ENCODE measurements at places on chromosomes 5 and 9.

GRCh38 chr5:6873359-6873758 is 160.1 kb downstream of the TENT4A start:
- DNase-seq = no peak

DNA sequence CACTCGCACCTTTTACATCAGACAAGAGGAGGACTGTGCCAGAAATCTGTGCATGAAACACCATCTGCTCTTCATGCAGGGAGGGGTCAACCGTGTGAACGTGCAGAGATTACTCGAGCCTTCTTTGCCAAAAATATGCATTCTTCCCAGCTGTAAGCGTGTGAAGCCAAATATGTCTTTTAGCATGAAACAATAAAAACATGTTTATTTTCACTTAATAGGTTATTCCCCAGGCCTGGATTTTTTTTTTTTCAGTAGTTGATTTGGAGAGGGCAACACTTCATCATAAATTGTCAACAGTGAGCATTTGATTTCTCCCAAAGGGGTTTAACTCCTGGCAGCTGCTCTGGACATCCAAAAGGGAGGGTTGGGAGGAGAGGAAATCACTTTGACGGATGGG is 23.8 kb downstream of the PLAC8L1 start:
- no peak for DNase-seq

- DNase-seq = no peak
Measured at GRCh38 chr9:98798254-98798653, 1.9 kb upstream of the ANKS6 start.

GRCh38 chr9:38031594-38031993 is 37.4 kb downstream of the SHB start:
- DNase-seq = no peak

Data from skeletal muscle cell (primary cell).